OCI-M1 (cell line): ENCODE measurements at places on chromosomes 12 and 14.

DNA sequence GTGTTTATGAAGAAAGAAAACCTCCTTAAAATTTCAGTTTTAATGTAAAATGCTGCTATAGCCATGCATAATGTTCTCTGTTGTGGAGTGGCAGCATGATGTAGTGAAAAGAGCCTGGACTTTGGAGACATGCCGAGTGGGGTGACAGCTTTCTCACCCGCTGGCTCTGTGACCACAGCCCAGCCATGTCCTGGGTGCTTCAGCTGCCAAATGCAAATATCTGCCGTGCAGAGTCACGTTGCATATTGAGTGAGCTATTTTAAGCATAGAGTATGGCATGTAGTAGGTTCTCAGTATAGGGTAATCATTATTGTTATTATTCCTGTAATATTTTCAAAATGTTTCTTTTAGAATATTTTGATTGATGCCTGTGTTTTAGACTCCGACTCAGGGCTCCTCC, 15.5 kb upstream of the TCTN2 start:
- no peak for DNase-seq

DNA sequence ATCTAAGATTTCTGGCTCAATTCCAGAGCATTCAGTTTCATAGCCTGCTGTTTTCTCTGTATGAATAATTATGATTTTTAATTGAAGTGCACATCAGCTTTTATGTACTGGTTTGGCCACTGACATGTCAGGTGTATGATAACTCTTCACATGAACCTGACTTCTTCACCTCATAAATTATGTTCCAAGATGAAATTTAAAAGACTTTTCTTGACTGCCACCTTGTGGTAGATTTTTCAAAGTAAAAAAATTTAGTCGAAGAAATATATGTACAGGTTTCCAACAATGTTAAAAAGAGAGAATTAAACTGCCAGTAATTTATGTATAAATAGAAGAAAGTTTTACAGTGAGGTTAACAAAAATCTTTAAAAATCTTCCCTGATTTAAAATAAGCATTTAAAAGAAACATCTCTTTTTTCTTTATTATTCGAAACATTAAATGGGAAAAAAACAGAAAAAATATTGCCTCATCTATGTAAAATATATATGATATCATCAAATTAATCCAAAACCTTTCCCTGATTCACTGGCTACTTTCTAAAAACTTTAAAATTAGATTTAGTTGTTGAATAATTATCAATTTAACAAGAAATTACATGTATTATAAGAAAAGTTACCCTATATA, 124.9 kb upstream of the ATXN7L3B start:
- peak; percentile 74 for DNase-seq

DNA sequence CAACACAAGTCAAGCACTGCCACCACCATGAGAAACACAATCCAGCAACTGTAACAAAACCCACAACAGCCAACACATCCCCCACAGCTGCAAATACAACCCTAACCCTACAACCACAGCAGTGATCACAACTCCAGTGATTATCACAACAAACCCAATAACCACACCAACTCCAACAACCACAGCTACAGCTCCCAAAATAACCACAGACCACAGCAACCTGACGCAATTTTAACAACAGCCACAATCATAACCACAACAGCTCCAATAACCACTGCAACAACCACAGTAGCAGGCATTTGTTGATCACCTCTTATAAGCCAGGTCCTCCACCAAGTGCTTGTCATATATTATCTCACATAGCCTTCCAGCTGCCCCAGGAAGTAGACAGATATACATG, 42.2 kb upstream of the FAM181A start:
- no peak for DNase-seq

DNA sequence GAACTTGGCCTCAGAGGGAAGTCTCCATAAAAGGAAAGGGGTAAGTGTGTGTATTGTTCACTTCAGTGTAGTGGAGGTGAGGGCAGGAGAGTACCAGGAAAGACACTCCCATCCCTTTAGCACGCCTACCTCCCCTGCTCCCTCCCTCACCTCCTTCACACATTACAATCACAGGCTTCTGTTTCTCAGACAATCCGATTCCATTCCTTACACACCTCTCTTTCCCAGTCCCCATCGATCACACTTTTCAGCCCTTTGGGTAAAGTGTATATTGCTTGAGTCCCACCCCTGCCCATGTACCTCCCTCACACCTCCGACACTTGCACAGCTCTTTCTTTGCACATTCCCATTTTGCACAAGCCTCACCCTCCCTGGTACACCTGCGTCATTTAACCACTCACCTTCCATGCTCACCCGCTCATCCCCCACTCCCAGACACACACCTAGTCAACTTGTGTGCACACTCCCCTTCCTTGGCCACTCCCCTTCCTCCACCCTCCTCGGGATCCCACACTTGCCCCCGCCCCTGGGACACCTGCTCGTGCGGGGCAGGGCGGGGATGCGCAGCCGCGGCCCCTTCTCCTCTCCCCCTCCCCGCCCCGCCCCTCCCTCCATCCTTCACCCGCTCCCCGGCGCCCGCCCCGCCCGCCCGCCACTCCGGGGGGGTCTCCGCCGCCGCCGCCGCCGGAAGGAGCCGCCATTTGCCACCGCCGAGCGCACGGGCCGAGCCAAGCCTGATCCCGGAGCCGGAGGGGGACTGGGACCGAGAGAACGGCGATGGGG, at the start of gene MARCHF9:
Gene MARCHF9 (plus strand): TSS at position 693 of the 783 bp plus-strand sequence. CDS start 426 bp downstream, outside the sequence.
- peak; percentile 45 for DNase-seq

DNA sequence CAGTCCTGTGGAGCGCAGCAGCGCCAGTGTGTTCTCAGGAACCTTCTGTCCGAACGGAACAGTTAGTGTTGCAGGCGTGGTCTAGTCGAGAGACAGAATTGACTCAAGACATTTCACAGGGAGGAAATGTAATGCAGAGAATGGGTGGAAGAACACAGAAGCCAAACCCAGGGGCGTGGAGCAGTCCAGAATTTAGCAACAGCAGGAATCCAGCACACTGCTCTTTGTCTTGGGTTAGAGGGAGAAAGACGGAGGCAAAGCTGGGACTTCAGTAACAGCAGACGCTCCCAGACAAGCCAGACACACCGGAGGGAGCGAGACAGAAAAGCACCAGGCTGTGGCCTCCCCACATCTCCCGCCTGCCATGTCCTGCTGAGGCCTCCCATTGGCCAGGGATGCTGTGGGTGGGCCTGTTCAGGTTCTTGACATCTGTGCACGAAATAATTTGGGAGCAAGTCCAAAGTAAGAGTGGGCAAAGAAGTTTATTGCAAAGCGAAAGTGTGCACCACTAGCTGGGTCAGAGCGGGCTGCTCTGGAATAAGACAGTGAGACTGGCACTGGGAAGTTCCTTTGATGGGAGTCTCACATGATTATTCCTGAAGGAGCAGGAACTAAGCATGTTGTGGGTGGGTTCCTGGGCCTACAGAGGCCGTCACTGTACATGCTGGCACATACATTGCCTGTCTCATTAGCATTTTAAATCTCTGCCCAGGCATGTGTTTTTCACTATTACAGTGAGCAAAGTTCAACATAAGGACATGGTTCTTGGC, 339.3 kb upstream of the SFSWAP start:
- DNase-seq, result no peak

- DNase-seq, result no peak
These were observed 304.7 kb upstream of the NPAS3 start for GRCh38 chr14:32633930-32634329.

- DNase-seq, result no peak
These were observed 18.2 kb upstream of the ETV6 start for GRCh38 chr12:11631288-11631687.

DNA sequence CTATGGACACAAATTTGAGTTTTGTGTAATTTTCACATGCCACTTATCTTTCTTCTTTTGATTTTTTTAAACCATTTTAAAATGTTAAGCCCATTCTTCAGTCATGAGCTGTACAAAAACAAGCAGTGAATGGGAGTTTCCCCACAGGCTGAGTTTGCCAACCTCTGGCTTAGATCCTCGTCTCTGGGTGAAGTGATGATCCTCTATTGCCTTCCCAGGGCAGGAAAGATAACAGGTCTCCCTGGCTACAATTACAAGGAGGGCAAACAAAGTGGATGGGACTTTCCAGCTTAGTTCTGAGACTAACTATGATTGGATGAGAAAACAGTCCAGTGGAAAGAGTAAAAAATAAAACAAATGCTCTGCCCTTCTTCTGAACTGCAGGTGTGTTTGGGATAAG, 203.7 kb downstream of the SPTSSA start:
- DNase-seq, result no peak

DNA sequence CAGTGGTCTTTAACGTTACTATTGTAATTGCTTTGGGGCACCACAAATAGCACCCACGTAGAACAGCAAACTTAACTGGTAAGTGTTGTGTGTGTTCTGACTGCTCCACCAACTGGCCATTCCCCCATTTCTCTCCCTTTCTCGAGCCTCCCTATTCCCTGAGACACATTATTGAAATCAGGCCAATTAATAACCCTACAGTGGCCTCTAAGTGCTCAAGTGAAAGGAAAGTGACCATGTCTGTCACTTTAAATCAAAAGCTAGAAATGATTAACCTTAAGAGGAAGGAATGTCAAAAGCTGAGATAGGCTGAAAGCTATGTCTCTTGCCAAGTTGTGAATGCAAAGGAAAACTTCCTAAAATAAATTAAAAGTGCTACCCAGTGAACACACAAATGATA, 22.3 kb downstream of the PPP1R13B start:
- DNase-seq, result no peak

DNA sequence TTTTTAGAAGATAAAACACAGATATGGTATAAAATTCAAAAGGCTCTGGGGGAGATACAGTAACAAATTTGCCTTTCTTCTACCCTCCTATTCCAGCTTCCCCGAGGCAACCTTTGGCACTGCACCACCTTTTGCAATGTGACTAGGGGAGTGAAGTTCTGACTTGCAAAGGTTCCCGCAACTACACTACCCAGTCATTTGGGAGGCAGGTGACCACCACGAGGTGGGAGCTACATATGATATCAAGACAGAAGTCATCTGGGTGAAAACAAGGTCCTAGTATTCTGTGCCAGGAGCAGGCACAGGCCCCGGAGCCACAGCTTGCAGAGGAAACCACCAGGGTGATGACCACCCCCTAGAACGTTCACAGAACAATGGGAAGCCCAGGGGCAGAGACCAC, 141.5 kb downstream of the TTC7B start:
- no peak for DNase-seq

DNA sequence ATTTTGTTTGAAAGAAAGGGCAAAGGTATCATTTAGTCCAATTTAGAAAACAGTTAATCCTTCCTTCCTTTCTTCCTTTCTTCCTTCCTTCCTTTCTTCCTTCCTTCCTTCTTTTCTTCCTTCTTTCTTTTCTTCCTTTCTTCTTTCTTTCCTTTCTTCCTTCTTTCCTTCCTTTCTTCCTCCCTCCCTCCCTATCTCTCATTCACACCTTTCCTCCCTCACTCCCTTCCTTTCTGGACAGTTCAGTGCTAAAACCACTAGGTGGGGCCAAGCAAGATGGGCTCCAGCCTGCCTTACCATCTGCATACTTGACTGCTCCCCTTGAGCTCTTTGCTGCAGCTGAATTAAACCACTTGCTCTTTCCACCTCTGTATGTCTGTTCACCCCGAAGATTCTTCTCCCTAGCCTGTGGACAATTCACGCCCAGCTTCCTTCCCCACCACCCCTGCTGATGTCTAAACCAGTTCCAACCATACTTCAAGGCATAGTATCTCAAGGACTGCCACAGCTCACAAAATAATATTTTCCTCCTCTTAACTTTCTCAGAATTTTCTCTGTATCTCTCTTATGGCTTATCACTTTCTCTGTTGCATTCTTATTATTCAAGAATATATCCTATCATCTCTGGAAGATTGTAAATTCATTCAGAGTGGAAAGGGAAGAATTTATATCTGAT, 78.0 kb downstream of the DBX2 start:
- peak; percentile 73 for DNase-seq

DNA sequence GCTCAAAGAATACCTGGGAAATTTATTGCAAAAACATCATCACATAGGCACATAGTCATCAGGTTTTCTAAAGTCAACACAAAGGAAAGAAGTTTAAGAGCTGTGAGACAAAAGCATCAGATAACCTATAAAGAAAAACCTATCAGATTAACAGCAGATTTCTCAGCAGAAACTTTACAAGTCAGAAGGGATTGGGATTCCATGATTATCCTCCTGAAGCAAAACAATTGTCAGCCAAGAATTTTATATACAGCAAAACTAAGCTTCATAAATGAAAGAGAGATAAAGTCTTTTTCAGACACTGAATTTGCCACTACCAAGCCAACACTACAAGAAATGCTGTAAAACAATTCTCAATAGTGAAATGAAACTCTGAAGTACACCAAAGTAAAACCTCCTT, 28.8 kb upstream of the LGR5 start:
- no peak for DNase-seq

- DNase-seq, result no peak
These were observed 159.4 kb downstream of the EPS8 start for GRCh38 chr12:15629761-15630160.

DNA sequence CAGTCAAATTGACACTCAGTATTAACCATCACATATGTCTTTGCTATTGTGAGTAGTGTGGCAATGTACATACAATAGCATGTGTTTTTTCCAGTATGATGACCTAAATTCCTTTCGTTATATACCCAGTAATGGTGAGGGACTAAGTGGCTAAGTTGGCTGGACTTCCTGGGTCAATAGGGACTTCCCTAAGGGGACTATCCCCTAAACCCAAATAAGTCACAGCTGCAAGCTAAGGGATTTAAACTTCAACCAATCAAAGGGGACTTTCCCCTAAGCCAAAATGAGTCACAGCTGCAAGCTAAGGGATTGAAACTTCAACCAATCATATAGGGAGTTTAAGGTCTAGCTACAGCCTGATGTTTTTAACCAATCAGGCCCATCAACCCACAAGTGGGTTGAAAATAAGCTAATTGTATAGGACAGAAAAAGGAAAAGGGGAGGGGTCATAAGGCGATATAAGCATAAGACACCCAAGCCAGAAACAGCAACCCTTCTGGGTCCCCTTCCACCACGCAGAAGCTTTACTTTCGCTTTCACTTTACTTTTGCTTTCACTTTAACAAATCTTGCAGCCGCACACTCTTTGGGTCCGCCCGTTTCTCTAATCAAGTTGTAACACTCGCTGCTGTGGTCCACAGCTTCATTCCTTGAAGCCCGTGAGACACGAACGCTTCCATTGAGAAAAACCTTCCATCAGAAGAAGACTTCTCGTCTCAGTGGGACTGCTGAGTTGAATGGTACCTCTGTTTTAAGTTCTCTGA, 404.4 kb downstream of the FLRT2 start:
- peak; percentile 97 for DNase-seq

GRCh38 chr12:67692966-67693365, 44.4 kb downstream of the DYRK2 start:
- no peak for DNase-seq

GRCh38 chr14:57245941-57246340, 22.8 kb downstream of the EXOC5 start:
- DNase-seq, result no peak

DNA sequence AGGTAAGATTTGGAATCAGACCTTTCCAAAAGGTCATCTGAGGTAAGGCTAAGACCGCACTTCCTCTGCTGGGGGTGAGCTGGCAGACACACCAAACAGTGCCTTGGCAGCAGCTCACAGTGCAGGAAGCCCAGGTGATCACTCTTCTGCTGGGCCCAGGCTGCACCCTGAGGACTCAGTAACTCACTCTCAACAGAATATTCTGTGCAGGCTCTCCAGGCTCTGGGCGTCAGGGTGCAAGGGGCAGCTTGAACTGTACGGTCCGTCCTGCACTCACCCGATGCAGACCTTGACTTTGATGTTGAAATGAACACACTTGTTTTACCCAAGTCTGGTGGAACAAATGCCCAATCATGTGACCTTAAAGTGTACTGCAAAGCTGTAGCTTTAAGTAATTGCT, 6.0 kb downstream of the ALKBH2 start:
- no peak for DNase-seq
